ENCODE measurements at places on chromosomes 16 and 17.

DNA sequence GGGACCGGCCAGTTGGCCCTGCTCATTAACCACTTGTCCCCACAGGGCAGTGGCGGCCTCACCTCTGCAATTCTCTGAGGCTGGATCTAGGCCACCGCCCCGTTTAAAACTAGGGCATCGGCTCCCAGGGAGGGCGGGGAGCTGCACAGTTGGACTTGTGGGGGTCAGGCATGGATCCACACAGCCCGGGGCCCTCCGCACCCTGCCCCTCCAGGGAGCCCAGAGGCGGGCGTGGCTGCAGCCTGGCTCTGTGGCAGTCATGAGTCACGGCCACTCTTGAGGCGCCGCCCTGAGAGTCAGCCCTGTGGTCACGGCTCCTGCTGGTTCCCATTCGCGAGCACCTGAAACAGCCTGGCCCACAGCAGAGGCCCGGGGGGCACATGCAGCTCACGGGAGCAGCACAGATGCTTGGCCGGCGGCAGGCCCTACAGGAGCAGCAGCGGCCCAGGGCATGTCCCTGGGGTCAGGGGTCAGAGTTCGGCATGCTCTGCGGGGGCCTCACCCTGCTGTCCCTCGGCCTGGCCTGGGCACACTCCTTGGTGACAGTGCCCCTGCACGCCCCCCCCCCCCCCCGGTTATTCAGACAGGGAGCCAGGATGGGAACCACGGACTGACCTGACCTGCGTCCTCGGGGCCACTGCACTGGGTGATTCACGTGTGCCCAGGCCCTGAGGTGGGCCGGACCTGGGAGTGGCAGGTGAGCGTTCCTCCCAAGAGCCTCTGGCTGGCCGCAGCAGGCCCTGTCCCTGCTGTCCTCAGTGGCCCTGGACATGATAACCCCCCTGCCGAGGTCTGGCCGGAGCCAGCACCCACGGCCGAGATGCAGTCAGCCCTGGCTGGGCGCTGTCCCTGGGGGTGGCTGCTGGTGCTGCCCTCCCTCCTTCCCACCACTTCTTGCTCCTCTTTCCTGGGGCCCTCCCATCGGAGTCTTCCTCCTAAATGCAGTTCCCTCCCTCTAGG lies 8.2 kb downstream of the CAPN15 start:
- DNase-seq: no peak

GRCh38 chr17:17075125-17075781 lies 33.0 kb downstream of the MPRIP start:
- DNase-seq: no peak

DNA sequence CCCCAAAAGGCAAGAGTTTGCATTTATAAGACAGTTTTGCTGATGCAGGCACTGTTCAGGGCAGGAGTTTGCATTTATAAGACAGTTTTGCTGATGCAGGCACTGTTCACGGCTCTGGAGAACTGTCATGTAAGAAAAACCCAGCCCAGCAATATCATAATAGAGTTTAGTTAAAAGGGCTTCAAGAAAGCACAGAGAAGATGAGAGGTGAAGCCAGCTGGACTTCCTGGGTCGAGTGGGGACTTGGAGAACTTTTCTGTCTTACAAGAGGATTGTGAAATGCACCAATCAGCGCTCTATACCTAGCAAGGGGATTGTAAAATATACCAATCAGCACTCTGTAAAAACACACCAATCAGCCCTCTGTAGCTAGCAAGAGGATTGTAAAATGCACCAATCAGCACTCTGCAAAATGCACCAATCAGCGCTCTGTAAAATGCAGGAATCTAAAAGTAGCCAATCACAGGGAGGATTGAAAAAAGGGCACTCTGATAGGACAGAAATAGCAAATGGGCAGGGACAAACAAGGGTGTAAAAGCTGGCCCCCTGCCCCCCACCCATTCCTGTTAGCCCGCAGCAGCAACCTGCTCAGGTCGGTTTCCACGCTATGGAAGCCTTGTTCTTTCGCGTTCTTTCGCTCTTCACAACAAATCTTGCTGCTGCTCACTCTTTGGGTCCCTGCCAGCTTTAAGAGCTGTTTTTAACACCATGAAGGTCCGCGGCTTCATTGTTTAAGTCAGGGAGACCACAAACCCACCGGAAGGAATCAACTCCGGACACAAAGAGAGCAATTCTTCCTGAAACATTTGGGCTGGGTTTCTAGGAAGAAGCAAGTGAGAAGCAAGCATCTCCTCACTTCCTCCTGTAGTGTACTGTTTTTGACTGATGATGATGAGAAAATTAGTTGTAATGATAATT lies 1.8 kb upstream of the CBX1 start:
- no peak for DNase-seq

- DNase-seq: no peak
Measured at GRCh38 chr16:3595110-3595486, 16.3 kb downstream of the SLX4 start.

DNA sequence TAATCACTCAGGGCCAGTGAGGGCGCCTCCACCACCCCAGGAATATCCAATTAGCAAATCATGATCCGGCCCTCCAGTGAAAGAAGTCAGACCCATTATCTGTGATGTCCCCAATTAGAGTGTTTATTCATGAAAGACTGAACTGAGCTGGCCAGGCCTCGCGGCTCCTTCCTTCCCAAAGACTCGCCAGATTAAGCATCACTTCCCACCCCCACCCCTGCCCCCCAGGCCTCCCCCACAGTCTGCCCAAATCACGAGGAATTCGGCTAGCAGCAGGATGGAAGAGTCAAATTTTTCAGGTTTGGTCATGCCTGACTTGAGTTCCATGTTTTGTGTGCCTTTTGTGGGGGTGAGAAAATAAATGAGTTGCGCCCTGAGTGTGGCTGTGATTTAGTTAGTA lies 298.4 kb upstream of the SALL1 start:
- no peak for DNase-seq

DNA sequence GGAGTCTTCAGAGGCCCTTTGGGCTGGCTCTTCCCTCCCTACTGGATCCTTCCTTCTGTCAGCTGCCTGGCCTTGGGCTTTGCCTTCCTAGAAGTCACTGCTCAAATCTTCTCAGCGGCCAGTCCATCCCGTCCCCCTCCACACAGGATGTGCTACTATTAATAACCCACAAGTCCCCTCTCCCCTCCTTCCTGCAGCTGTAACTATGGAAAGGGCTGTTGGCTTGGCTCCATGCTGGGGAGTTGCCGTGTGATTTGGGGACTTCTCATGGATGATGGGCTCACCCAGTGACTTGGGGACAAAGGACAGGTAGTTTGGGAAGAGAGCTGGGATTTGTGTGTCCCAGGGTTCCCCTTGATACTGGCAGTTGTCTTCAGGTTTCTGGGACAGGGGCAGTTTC lies 19.4 kb downstream of the TMEM94 start:
- DNase-seq: no peak

DNA sequence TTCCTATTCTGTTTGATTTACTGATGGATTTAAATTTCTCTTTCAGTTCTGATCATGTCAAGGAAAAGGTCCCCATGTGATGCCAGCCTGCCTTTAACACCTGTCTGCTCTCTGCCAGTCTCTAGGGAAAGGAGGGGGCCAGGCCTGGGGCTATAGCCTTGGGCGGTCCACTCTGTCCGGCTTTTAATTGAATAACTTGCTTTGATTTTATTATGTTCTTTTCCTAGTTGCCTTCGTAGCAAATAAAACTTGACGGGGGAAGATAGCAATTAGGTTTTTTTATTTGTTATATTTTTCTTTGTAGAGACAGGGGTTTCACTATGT lies 47.6 kb downstream of the ABAT start:
- no peak for DNase-seq

DNA sequence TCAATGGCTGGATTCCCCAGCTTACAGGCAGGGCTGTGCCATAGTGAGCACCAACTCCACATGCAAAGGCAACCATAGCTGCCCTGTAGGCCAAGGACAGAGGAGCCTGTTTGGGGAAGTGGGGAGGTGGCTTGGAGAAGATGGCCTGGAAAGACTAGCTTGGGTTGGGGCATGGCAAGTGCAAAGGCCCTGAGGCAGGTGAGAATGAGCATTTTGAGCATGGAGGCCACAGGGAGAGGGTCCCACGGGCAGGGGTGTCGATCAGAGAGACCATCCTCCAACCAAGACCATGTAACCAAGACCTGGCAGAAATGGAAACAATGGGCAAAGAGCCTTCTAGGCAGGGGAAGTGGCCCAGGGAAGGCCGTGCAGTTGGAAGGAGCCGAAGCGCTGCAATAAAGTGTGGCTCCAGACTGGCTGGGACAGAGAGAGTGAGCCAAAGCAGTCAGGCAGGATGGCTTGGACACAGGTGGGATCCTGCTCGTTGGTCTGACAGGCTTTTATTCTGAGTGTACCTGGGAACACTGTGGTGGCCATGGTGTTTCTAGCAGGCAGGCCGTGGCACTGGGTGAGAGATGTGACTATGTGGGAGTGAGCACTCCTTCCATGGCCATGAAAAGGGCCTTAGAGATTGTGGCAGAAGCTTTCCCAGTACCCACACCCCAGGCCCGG lies 24.8 kb upstream of the MPRIP start:
- no peak for DNase-seq

DNA sequence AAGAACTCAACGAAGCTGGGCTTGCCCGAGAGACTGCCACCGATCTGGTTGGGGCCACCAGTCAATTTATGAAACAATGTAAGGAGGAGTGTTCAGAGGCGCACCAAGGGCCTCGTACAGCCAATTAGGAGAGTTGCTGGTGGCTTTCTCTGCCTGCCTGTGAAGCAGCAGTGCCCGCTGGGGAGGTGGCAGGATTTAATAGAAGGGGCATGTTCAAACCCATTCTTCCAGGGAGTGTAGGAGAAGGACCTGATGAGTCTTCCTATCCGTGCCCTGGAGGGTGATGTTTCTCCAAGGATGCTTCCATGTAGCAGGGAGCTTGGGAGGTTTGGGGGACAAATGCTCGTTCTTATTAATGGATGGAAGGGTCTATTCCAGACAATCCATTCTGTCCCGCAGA lies 178.4 kb downstream of the CCDC182 start:
- DNase-seq: no peak

- DNase-seq: peak; percentile 12
Measured at GRCh38 chr17:58325976-58326468, 2.6 kb downstream of the TSPOAP1 start.

DNA sequence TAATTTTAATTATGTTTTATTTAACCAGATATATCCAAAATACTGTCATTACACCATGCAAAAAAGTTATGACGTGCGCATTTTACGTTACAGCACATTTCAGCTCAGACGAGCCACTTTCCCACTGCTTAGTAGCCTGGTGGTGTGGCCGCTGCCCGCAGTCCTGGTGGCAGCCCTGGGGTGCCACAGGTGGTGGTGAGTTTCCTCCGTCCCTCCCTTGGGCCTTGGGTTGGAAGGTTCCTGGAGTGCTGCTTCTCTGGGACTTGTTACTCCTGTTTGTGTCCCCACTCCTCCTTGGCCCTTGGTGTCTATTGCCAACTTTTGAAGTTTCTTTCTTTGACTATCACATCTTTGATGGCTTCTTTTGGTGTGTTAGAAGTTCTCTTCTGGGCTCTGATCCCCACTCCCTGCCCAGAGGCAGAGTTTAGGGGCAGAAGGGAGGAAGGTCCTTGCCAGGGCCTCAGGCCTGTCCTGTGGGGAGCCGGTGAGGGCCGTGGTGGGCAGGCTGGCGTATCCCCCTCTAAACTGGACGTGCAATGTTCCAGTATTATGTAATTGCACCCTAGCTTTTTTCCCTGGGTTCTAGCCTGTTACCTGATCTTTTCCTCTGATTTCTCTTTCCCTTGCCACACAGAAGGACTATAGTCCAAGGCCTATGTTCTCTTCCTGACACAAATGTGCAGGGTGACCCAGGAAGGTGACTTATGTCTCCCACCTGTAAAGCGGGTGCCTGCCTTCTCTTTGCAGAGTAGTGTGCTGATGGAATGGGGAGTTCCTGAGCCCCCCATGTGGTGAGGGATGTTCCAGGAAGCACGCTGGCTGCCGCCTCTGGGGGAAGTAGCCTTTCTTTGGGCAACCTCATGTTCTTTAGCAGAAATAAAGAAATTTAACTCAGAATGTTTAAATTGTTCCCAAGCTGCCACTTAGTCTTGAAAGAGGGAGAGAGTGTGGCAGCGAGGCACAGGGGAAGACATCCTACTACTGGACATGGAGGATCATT lies 8.4 kb downstream of the MPRIP start:
- no peak for DNase-seq

DNA sequence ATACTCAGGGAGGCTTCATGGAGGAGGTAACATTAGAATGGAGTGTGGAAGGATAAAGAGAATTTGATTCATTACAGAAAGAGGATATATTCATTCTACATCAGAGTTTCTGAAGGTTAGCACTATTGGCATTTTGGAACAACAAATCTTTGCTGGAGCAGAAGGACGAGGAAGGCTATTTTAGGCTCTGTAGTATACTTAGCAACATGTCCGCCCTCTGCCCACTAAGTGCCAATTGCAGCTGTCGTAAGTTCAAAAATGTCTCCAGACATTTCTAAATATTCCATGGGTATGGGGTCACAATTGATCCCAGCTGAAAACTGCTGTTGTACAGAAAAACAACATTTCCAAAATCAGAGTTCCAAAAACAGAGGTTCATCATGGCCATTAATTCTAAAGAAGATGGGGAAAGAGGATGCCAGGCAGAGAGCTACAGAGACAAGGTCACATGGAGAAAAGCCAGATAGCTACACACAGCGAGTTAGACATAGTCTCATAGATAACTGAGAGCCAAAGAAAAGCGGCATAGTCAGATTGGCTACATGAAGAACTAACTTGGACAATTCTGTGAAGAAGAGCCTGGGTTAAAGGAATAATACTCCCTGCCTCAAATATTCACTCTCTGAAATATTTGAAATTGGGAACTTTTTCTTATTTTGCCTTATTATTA lies 846.4 kb upstream of the CDH8 start:
- no peak for DNase-seq

- DNase-seq: no peak
Measured at GRCh38 chr17:45135978-45136791, 698 bp downstream of the ACBD4 start.

- peak; percentile 53 for DNase-seq
Measured at GRCh38 chr16:2473999-2474876, 689 bp upstream of the TBC1D24 start.

Data from activated CD4-positive, alpha-beta T cell treated with anti-CD3 and anti-CD28 coated beads for 1 hour (primary cell).